ENCODE measurements at places on chromosomes 3 and 15. TPM values are rescaled to one million over a fixed set of nuclear protein-coding genes. Genes with fewer than 3 reads are reported as not detected.

TMEM207 gene
- total RNA-seq, result not detected

DNA sequence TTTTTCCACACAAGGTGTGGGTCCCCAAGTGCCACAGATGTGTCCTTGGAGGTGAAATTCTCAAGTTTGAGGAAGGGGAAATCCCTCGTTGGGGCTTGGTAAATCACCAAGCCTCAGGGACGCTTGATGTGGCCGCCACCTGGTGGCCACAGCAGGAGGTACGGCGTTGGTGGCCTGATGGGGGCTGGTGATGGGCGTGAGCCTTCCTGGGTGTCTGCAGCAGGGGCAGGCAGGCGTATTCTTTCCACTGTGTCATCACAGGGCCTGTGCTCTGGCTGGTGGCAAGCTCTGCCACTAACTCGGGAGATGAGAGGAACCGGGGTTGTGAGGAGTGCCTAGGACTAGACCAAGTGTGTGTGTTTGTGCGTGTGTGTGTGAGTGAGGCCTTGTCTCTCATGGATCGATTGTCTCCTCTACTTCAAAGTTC is 4.2 kb downstream of the ACOX2 start:
- peak; percentile 77 for DNase-seq
- no peak overlapping the region for H3K27ac ChIP-seq
- H3K4me3 ChIP-seq, result no peak overlapping the region
- H3K4me1 ChIP-seq, result no peaks in the 10 kb centered on the region

ASB14 gene
- not detected for total RNA-seq

DNA sequence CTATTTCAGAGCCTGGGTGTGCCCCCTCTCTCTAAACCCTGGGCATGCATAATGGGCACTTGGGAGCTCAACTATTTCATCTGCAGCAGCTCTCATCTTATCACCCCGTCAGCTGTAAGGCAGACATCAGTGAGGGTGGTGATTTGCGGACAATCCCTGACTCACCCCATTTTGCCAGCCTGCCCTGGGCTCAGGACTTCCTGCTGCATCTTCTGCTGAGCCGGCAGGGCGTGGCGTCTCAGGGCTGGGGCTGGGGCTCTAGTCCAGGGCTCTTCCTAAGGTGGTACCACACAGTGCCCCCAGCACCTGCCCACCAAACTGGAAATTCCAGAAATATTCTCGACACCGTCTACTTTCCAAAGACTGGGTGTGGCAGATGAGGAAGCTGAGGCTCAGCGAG is 925 bp upstream of the PSTPIP1 start:
- no peaks in the 10 kb centered on the region for H3K4me1 ChIP-seq
- H3K27me3 ChIP-seq, result no peaks in the 10 kb centered on the region
- H3K36me3 ChIP-seq, result no peaks in the 10 kb centered on the region
- H3K27ac ChIP-seq, result no peak overlapping the region

DNA sequence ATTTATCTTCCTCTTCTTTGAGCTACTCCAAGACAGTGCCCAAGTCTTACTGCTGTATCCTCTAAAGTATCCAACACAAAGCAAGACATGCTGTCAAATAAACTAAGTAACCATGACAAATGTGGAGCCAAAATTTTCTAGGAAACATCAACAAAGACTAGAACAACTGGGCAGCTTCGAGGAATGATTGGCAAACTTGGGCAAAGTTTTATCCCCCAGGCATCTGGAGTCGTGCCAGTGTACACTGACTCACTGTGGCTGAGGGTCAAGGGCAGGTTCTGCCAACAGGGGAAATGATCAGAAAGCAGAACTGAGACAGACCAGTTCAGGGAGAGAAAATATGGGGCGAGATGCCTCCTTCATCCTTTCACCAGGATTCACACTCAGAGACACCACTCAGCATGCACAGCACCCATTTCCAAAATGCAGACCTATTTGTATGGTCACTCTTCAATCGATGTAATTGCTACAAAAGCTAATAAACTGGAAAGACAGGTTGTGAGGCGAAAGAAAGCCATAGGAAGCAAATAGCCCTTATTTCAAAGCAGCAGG is 65.8 kb downstream of the MB21D2 start:
- no peak overlapping the region for H3K27ac ChIP-seq
- DNase-seq, result no peak
- no peak overlapping the region for H3K4me3 ChIP-seq
- H3K27me3 ChIP-seq, result no peaks in the 10 kb centered on the region
- H3K4me1 ChIP-seq, result no peaks in the 10 kb centered on the region

DNA sequence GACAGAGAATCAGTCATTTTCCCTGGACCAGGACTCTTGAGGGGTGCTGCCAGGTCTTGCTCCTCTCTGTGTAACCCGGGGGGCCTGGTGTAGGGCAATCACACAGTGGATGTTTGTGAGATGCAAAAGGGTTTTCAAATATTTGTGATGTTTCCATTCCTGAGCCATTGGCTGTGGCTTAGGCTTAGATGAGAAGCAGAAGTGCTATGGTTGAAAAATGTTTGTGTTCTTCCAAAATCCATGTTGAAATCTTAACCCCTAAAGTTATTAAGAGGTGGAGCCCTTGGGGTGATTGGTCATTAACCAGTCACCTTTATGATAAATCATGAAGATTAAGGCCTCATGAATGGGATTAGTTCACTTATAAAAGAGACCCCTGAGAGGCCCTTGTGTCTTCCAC is 36.5 kb downstream of the CORO2B start:
- no peak overlapping the region for H3K27ac ChIP-seq
- DNase-seq, result no peak
- H3K27me3 ChIP-seq, result no peaks in the 10 kb centered on the region
- no peak overlapping the region for H3K4me3 ChIP-seq
- H3K36me3 ChIP-seq, result no peaks in the 10 kb centered on the region

NR2E3 gene
- total RNA-seq, result 0.35 TPM

DNA sequence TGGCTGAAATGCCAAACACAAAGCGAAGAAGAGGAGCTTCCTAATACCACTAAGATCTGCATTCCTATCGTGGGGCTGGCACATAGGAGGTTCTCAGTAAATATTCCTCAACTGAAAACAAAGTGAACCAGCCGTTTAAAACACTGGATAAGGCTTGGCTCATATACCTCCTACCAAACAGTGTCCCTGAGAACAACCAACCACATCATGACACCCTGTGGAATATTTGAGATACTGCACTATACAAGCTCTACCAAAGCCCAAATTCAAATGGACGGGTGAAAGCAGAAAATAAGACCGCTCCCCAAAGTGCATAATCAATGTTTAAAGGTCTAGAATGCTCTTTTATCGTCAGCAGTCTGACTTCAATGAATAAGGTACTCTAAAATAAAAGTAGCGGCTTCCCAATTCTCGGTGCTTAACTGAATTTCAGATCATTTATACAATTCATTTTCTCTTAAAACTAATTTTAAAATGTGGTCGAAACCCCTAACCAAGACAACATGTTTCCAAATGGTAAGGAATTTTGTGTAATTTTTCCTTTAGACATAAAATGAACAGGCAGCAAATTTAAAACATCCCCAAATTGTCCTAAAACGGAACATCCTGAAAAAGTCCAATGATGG is 425.8 kb downstream of the ERC2 start:
- DNase-seq, result no peak
- H3K27ac ChIP-seq, result no peak overlapping the region
- H3K36me3 ChIP-seq, result peaks cover 29% of the 10 kb centered on the region
- H3K27me3 ChIP-seq, result no peaks in the 10 kb centered on the region
- H3K4me3 ChIP-seq, result no peak overlapping the region

DNA sequence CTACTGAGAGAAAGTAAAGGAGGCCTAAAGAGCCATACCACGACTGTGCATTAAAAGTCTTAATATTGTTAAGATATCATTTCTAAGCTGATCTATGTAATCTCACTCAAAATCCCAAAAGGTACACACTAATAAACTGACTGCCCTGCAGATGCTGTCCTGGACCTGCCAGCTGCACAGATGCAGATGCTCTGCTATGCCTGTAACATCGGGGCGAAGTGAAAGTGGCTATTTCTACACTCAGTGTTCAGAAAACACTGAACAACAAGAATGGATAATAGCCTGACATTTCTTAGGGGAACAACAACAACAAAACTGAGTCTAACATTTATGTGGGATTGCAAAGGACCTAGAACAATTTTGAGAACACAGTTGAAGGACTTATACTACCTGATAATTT is 31.9 kb downstream of the RAD18 start:
- H3K27me3 ChIP-seq, result no peaks in the 10 kb centered on the region
- DNase-seq, result no peak
- no peak overlapping the region for H3K4me3 ChIP-seq
- H3K4me1 ChIP-seq, result no peaks in the 10 kb centered on the region
- H3K36me3 ChIP-seq, result peaks cover 22% of the 10 kb centered on the region

DNA sequence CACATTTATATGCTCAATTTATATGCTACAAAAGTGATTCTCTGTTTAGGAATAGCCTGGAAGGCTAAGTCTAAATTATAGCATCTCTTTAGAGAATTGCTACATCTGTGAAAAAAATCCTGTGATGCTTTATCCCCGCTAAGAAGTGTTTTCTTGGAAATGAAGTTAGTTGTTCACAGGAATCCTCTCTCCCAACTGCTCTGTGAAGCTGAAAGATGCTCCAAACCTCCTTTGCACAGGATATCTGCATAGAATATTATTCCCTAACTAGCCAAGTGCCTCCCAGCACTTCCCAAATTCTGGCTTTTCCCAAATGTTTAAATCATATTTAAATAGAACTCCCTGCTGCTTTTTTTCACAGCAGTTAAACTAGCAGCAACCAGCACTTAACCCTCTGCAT is 132.2 kb downstream of the SRGAP3 start:
- no peaks in the 10 kb centered on the region for H3K4me1 ChIP-seq
- no peak for DNase-seq
- no peak overlapping the region for H3K4me3 ChIP-seq
- no peaks in the 10 kb centered on the region for H3K27me3 ChIP-seq
- H3K36me3 ChIP-seq, result peaks cover 3% of the 10 kb centered on the region

Measured in H9 (cell line).